AG08395 (cell line): ENCODE measurements at places on chromosomes 5 and 9.

- no peak for DNase-seq
These were observed 1.1 kb upstream of the FAM78A start for GRCh38 chr9:131277287-131277909.

GRCh38 chr9:100160021-100160420 is 61.0 kb downstream of the INVS start:
- DNase-seq: no peak

DNA sequence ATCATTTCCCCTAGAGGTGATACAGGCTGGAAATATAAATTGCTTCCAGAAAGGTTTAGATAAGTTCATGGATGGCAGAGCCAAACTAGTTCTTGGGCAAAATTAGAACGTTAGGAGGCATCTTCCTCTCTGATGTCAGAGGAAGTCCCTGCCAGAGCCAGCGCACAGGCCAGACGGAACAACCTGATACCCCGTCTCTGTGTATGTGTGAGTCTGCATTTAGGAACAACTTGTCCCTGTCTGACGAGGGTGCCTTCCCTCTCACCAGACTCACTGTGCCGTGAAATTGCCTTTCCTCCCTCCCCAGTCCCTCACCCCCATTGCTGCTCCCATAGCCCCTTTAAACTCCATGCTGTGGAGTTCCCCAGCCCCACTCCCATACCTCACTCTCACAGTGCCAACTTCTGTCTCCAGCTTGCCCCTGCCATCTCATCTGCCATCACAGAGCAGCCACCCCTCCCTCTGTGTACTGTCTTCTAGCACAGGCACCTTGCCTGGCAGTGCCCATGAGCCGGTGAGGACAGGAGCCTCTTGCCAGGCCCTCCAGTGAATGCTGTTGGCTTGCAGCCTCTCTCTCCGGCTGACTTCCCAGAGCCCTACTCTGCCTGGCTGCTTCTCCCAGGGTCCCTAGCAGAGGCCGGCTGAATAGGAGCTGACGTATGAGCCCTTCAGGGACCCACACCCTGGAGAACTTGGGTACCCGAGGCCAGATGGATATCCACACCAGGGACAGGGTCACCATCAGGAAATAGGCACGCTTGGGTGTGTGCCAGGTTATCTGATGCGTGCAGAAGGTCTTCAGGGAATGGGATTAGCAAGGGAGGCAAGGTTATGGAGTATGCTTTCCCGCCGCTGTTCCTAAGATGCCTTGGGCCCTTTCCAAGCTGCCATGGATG is 26.7 kb downstream of the UNC5A start:
- no peak for DNase-seq

DNA sequence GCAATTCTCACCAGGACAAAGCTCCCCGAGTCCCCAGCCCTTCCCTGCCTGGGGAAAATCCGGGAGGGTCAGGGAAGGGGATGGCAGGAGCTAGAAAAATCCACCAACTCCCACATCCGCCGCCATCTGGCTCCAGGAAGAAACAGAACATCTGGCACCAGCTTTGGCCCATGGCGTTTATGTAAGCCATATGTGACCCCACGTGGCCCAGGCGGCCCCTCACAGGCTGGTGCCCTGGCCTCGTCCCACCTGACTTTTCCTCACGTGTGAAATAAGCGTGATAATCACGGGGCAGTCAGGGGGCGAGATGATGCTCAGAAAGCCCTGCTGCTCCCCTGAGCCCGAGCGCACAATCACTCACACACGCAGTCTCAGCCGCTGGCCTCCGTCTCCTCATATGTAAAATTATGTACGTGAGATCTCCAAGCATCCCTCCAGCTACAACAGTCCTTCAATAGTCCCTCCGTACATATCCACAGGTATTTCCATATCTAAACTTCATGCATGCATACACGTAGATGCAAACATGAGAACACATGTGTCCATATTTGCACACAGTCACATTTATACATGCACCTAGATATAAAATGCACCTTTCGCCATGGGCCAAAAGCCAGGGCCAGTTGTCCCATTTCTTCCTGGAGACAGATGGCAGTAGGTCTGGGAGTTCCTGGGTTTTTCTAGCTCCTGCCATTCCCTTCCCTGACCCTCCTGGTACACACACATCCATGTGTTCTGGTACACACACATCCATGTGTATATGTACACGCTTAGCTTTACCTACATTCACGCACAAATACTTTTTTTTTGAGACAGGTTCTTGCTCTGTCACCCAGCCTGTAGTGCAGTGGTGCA is 28.9 kb downstream of the PLPP7 start:
- no peak for DNase-seq
